MG63 (cell line): ENCODE measurements at places on chromosomes 3 and 15.
A peak's percentile ranks its signal among the peaks of the same experiment; 100 is the strongest.

GRCh38 chr3:184360070-184360928, 1.1 kb downstream of the CLCN2 start:
- DNase-seq, result no peak

- DNase-seq, result no peak
Measured at GRCh38 chr3:181839039-181839915, 127.6 kb downstream of the SOX2 start.

DNA sequence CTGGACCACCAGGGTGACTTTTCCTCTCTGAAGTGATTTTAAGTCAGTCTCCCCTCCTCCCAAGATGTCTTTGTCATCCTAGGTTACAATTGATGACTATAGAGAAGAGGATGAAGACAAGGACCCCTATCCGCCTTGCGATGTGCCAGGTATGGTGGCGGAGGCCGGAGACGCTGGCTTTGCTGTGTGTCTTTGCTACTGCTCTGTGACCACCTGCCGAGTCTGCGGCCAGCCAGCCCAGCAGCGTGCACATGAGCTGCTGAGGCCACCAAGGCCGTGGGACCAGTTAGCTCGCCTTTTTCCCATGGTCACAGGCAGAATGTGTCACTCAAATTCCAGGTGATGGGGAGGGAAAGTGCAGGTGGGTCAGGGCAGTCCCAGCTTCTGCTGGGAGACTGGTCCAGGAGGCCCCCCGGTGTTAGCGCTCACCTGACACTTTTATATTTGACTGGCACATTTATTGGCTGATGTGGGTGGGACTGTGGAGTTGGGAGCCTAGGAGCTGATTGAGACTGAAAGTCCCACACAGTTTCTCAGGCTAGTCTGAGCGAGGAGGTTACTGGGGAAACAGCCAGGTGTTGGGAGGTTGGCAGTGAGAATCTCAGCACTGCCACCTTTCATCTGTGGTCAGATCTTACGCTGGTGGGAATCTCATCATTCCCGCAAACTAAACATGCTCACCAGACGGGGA, 114.1 kb downstream of the CHDH start:
- DNase-seq, result no peak

DNA sequence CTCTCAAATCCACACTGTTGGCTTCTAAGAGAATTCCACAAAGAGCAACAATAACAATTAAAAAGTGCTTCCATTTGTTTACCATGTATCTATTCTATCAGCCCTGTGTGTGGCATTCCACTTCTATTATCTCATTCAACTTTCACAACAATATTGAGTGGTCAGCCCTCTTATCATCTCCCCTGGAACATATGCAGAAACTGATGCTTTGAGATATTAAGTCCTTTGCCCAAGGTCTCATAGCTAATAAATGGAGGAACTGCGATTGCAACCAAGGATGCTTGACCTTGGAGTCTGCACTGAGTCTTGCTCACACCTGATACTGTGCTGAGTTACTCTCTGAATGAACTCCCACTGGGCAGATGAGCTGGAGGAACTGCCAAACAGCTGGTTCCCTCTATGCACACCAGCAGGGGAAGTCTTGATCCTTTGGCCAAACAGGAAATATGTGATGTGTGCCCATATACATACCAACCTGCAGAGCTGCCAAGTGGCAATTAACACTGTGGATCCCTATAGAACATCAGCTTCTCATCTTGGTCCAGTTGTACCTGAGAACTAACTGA, 144.7 kb upstream of the WNT5A start:
- peak; percentile 4 for DNase-seq

DNA sequence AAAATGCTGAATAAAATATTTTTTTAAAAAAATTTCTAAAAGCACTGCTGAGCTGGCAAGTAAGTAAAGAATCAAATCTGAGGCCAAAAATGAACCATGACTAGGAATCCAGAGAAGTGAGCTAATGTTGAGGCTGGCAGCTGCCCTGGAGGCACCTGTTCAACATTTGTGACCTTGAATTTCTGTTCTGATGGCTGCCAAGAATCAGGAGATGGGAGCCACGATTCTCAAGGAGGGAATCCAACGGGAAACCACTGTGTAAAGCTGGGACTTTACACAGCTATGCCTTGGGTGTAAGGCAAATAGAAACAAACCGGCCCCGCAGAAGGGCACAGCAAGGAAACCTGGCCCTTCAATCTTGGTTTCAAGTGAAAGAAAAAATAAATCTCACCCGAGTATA, 22.7 kb downstream of the HEG1 start:
- DNase-seq, result peak; percentile 42

DNA sequence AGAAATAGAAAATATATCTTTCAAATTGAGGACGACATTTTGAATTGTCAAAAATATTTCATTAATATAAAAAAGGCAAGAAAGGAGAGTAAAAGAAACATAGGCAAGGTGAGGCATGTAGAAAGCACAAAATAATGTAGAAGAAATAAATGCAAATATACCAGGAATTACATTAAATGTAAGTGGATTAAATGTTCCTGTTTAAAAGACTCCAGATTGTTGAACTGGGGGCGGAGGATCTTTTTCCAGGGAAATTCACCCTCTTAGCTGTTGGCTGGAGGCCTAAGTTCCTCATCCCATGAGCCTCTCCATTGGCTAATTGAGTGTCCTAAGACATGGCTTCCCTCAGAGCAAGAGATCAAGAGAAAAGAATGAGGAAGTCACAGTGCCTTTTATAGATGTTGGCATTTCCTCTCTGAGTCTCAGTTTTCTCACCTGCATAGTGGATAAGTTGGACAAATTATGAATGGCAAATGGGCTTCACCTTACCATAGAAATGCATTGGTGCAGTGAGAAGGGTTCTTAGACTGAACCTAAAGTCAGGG, 147.4 kb upstream of the SMAD3 start:
- no peak for DNase-seq

- no peak for DNase-seq
Measured at GRCh38 chr3:67558426-67558825, 96.0 kb downstream of the SUCLG2 start.

GRCh38 chr3:189902230-189903186, 218.2 kb downstream of the P3H2 start:
- no peak for DNase-seq

- DNase-seq, result no peak
Measured at GRCh38 chr3:36132214-36132613, 248.1 kb upstream of the STAC start.

DNA sequence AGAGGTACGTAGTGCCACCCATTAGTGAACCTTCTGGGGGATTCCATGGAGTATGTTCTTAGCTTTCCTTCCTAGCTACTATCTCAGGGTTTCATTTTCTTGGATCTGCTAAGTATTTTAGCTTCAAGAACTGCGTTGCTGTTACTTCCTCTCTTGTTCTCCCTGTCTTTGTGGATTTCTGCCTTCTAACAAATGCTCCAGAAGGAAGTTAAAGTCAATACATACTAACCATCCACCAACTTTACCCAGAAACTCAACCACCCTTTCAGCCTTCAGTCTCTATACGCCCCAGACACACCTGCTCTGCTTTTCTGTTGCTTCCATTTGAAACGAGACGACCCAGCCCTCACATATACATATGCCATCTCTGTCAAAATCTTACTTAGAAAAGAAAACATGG, 2.4 kb upstream of the KLF13 start:
- DNase-seq, result no peak

GRCh38 chr3:34261001-34261385, 462.6 kb downstream of the PDCD6IP start:
- DNase-seq, result no peak

GRCh38 chr3:26845194-26845593, 222.6 kb downstream of the LRRC3B start:
- DNase-seq, result no peak

- DNase-seq, result no peak
Measured at GRCh38 chr3:66432041-66432766, 68.6 kb downstream of the LRIG1 start.

- DNase-seq, result peak; percentile 50
Measured at GRCh38 chr3:81743096-81744025, 18.1 kb downstream of the GBE1 start.

GRCh38 chr3:138361561-138361971, 13.2 kb downstream of the MRAS start:
- DNase-seq, result no peak

DNA sequence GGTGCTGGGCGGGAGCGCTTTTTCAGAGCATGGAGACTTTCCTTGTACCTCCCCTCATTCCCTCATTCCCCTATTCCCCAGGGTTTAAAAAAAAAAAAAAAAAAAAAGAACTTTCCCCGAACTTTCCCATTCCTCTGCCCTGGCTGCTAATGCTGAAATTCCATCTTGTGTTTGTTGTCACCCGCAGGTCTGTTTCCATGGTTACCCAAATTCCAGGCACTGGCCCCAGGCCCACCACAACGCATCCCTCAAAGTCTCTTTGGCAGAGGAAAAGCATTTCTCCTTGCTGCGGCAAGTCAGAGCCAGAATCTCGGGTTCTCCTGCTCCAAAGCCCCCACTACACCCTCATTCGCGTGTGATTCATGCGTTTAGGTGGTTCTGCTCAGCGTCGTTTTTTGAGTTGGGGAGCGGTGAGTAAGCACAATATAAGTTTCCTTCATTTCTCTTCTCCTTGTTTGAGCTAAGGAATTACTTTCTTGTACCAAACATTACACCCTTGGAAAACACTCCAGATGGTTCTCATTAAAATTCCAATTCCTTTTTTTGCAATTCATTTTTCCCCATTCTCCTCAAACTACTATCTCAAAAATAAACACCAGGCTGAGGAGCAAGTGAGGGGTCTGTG, 21.6 kb downstream of the ANAPC13 start:
- peak; percentile 87 for DNase-seq

- DNase-seq, result peak; percentile 43
Measured at GRCh38 chr3:69665026-69665737, 74.1 kb upstream of the MITF start.

GRCh38 chr3:98501270-98501669, 3.8 kb downstream of the OR5K2 start:
- DNase-seq, result no peak

DNA sequence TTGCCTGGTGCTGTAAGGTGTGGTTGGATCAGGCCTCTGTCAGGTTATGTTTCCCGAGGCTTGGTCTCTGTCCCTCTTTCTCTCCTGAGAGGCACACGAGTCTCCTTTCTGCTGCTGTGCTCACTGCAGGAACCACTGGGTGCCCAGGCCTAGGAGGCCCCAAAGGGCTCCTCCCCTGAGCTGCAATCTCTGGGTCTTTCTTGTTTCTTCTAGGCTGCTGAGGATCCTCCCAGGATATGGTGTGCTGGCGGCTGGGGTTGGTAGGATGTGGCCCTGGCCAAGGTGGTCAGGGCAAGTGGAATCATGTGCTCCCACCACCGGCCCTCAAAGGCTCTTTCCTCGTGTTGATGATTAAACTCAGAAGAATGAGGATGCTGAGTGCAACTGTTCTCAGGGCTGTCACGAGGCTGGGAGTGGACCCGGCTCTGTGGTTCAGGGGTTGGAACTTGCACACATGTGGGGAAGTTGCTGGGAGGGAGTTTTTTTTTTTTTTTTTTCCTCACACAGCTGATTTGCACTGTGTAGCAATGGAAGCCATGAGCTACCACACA, 43.6 kb upstream of the CTSH start:
- peak; percentile 89 for DNase-seq

GRCh38 chr15:43987924-43988323, 161.1 kb downstream of the WDR76 start:
- no peak for DNase-seq

GRCh38 chr3:192899540-192899982, 18.1 kb downstream of the MB21D2 start:
- DNase-seq, result no peak

DNA sequence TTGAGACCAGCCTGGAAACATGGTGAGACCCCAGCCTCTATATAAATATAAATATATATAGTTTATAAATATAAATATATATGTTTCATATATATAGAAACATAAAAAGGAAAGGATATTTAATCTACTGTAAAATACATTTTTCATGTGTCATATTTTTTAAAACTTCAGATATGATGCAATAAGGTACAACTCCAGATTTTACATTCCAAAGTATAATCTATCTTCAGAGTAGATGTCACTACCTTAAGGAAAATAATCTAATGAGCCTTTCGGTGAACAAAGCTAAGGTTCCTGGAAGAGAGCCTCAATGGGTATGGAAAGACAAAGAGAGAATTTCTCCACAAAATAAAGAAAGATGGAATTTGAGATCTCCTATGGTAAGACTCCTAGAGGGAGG, 16.9 kb downstream of the EFHB start:
- DNase-seq, result no peak

- DNase-seq, result no peak
Measured at GRCh38 chr15:52057996-52058395, 39.0 kb downstream of the MAPK6 start.

DNA sequence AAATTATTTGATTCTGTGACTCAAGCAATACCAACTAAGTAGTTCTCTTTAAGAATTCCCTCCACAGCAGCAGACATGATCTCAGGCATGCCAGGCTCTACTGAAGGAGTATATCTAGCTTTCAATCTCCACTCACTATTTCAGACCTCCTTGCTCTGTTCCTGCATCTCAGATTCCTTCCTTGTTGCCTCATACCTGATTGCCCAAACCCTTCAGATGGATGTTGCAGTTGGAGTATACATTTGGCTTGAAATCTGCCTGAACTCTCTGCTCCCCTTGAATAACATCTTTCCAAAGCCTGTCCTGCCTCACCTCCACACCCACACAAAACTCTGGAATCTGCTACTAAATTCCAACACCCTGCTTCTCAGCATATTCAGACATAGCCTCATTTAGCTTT, 19.8 kb upstream of the TM4SF4 start:
- no peak for DNase-seq

DNA sequence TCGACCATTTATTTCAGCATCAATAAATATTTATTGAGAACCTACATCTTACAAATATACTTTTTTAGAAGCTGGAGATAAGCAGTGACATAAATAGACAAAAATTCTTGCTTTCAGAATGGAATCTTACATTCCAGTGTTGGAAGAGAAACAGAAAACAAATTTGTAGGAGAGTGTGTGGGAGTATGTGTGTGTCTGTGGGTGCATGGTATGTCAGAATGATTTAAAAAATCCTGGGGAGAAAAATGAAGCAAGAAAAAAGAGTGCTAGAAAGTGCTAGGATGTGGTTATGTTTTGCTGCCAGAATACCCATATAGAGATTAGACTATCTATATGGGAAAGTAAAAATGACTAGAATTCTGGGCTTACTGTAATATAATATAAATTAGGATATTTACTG, 561.7 kb upstream of the SGO1 start:
- no peak for DNase-seq
